ENCODE measurements at places on chromosomes 5 and 9. TPM values are rescaled to one million over a fixed set of nuclear protein-coding genes. Genes with fewer than 3 reads are reported as not detected.
A peak's percentile ranks its signal among the peaks of the same experiment; 100 is the strongest.

The IL13 gene
- total RNA-seq = 0.68 TPM

GRCh38 chr5:54703133-54703532 is 185.6 kb downstream of the SNX18 start:
- peak; percentile 68 for ATAC-seq

- peak; percentile 78 for ATAC-seq
Observed at GRCh38 chr5:57298985-57299491, 125.2 kb downstream of the GPBP1 start.

DNA sequence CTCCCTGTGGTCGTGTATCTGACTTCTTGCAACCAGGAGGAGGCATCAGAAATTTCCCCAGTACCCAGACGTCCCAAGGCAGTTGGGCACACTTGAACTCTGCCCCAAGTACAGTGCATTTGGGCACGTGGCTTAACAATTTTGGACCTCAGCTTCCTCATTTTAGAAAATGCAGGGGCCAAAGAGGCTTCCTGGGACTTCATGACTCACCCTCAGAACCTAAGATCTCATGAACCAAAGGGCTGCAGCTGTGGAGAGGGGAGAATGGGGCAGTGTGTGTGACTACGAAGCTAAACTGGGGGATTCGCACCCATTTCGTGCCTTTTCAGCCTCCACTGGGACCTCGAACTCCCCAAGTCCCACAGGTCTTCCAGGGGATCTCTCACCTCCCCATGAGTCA is 59.2 kb downstream of the SYK start:
- no peak for ATAC-seq

The FGFR4 gene
- total RNA-seq = 3.2 TPM

- ATAC-seq = no peak
Observed at GRCh38 chr9:109939698-109940342, 159.8 kb downstream of the PALM2AKAP2 start.

DNA sequence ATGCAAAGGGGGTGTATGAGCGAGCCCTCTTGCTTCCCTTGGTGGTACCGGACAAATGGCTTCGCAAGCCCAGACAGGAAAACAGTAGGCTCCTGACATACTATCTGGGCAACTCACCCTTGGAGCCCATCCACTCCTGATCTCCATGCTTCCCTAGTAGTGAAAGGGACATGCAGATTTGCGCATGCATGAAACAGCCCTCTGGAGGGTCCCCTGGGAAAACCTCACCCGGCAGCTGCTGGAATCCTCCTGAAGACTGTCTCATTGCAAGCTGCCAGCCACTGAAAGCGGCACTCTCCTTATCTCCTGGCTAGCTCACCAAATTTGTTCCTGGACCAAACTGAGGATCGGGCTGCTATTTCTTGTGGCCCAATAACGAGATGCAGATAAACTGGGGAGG is 10.2 kb downstream of the ZNF169 start:
- ATAC-seq = no peak

DNA sequence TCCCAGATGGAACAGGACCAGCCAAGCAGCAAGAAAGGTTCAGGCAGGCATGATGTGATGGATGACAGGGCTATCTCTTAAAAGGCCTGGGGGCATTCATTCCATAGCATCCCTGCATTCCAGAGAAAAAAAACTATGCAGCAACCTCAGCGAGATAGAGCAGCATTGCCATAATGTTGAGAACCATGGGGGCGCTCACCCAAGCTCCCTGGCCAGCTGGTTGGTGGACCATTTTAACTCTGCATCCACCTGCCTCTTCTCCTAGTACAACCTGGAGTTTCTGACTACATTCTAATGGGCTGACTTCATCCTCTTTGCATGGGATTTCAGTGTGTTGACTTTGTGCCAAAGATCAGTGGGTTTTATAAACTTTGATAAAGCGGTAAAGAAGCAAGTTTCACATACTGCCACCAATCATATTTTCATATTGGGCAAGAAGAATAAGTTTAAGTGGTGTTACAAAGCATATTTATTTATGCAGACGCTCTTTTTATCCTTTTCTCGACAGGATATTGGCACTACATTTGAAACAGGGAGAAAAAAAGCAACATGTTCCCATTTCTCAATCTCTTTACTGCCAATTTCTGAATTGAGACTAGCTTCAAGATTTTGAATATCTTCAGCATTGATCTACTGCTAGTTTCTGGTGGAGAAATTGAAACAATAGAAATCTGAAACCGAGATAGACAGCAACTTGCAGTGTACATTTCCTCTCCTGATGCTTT is 378.3 kb upstream of the WWC1 start:
- ATAC-seq = no peak

The PCDHGA4 gene
- total RNA-seq = 6.3 TPM

The GHR gene
- total RNA-seq = 0.43 TPM

- ATAC-seq = no peak
Observed at GRCh38 chr5:1484730-1485578, 38.8 kb downstream of the LPCAT1 start.

DNA sequence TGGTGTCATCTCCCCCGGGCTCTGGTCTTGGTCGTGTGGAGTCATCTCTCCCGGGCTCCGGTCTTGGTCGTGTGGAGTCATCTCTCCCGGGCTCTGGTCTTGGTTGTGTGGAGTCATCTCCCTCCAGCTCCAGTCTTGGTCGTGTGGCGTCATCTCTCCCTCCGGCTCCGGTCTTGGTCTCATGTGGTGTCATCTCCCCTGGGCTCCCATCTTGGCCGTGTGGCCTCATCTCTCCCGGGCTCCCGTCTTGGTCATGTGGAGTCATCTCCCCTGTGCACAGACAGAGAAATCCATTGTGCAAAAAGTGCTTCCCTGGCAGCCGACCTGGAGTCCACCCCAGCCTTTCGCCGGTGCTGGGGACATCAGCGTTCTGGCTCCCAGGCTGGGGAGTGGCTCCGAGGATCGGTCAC is 91.1 kb upstream of the CACNA1B start:
- ATAC-seq = no peak

- no peak for ATAC-seq
Observed at GRCh38 chr5:140642718-140643117, 3.5 kb downstream of the TMCO6 start.

The HRCT1 gene
- not detected for total RNA-seq

The QRFP gene
- 3.0 TPM for total RNA-seq

GRCh38 chr9:79884546-79884945 is 312.8 kb downstream of the TLE4 start:
- ATAC-seq = no peak

The GCNT4 gene
- total RNA-seq = not detected

DNA sequence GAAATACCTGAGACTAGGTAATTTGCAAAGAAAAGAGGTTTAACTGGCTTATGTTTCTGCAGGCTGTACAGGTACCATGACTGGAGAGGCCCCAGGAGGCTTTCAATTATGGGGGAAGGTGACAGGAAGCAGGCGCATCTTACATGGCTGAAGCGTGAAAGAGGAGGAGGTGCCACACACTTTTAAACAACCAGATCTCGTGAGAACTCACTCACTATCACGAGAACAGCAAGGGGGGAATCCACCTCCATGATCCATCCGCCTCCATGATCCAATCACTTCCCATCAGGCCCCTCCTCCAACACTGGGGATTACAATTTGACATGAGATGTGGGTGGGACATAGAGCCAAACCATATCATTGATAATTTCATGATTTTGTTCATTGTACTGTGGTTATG is 2.5 kb upstream of the MED27 start:
- no peak for ATAC-seq

GRCh38 chr5:59236448-59236847 is 653.6 kb downstream of the RAB3C start:
- no peak for ATAC-seq

The C9orf85 gene
- 18.7 TPM for total RNA-seq

The NTRK2 gene
- 12.3 TPM for total RNA-seq

DNA sequence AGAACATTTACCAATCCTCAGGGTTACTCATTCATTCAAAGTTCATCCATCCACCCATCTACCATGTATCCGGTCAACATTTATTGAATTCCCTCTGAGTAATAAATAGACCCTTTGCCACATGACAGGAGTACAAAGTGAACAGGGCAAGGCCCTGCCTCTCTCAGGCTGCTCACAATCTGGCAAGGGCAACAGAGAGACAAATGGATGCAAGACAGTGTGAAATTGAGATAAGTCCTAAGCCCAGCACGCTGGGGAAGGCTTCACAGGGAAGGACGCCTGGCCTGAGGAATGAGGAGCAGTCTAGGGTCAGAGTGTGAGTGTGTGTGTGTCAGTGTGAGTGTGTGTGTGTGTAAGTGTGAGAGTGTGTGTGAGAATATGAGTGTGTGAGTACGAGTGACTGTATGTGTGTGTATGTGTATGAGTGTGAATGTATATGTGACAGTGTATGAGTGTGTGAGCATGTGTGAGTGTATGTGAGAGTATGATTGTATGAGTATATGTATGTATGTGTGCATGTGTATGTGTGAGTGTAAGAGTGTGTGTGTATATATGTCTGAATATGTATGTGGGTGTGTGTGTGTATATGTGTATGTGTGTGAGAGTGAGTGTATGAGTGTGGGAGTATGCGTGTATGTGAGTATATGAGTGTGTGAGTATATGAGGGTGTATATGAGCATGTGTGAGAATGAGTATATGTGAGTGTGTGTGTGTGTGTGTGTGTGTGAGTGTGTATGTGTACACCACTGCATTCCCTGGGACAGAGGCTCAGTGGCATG is 145.6 kb downstream of the FSTL4 start:
- no peak for ATAC-seq

GRCh38 chr5:96844481-96844990 is 31.8 kb upstream of the ERAP2 start:
- ATAC-seq = peak; percentile 81

DNA sequence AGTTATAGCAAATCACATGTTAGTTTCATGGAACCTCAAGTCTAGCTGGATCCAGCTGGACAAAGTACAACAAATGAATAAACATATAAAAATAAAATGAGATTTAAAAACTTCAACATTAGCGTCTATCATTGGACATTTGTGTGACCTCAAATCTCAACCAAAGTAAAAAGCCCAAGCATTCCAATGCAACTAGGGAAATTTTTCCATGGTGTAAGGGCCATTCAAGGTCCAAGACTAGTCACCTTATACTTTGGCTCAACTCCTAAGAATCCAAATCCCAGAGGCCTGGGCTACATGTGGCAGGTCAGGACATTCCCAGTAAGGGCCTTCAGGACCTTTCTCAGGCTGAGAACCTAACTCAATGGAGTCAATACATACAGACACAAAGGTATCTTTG is 137.4 kb upstream of the DMAC1 start:
- ATAC-seq = no peak

The MLLT3 gene
- 10.8 TPM for total RNA-seq

- no peak for ATAC-seq
Observed at GRCh38 chr5:61626639-61627282, 294.7 kb downstream of the ZSWIM6 start.

- no peak for ATAC-seq
Observed at GRCh38 chr5:89147031-89147430, 264.0 kb upstream of the MEF2C start.

- ATAC-seq = no peak
Observed at GRCh38 chr5:72418271-72418670, 88.9 kb downstream of the ZNF366 start.

The WDR31 gene
- 4.2 TPM for total RNA-seq

The PCDHB10 gene
- total RNA-seq = 2.0 TPM

The EFNA5 gene
- total RNA-seq = 83.9 TPM

The SAXO1 gene
- total RNA-seq = 0.38 TPM

GRCh38 chr5:179254638-179255271 is 90.5 kb downstream of the ADAMTS2 start:
- no peak for ATAC-seq

DNA sequence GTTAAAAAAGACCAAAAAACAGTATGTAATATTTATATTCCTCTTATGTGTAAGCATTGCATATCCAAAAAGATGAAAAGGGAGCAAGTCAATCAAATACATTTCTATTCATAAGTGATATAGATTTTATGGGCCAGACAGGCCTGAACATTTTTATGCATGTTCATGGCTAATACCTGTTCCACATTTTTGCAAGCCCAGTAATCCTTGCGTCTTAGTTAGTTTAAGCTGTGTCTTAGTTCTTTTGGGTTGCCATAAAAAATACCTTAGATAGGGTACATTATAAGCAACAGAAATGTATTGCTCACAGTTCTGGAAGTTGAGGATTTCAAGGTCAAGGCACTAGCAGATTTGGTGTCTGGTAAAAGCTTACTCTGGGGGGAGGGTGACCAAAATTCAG is 342.1 kb downstream of the TAF11L14 start:
- ATAC-seq = no peak

The TCERG1 gene
- total RNA-seq = 128 TPM

Measured in motor neuron (in vitro differentiated cells).